Omental fat pad (tissue), 4 donors: ENCODE measurements at places on chromosomes 13 and 19.
A peak's percentile ranks its signal among the peaks of the same experiment; 100 is the strongest.

GRCh38 chr13:26017196-26017921, 34.5 kb downstream of the SHISA2 start:
- DNase-seq = no peak

- no peak for DNase-seq
These were observed 45.5 kb upstream of the C13orf46 start for GRCh38 chr13:114019367-114019766.

DNA sequence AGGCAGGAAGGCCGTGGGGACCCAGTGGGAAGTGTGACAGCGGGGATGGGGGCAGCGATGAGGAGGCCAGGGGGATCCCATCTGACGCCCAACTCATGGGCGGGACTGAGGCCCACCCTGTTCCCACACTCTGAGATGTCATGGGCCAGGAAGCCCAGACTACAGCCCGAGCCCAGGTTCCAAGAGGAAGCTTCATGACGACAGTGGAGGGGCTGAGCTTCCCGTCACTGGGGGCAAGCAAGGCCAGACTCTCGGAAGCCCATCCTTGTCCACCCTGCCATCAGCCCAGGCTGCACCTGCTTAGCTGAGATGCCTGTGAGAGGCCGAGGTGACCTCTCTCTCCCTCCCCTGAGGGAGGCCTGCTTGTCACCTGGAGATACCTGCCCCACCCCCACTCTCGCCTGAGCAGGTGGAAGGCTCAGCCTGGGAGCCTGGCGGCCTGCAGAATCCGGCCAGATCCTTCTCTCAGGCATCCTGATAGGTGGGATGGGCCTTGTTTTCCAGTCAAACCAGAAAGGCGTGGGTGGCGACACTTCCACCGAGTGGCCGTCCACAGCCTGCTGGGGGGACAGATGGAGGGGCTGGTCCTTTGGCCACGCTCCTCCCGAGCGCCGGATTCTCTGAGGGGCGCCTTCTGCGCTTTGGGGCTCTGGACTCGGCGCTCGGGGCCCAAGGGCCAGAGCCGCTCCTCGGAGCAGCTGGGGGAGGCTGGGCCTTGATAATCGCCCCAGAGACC, 4.8 kb downstream of the ZBTB7A start:
- DNase-seq = no peak

DNA sequence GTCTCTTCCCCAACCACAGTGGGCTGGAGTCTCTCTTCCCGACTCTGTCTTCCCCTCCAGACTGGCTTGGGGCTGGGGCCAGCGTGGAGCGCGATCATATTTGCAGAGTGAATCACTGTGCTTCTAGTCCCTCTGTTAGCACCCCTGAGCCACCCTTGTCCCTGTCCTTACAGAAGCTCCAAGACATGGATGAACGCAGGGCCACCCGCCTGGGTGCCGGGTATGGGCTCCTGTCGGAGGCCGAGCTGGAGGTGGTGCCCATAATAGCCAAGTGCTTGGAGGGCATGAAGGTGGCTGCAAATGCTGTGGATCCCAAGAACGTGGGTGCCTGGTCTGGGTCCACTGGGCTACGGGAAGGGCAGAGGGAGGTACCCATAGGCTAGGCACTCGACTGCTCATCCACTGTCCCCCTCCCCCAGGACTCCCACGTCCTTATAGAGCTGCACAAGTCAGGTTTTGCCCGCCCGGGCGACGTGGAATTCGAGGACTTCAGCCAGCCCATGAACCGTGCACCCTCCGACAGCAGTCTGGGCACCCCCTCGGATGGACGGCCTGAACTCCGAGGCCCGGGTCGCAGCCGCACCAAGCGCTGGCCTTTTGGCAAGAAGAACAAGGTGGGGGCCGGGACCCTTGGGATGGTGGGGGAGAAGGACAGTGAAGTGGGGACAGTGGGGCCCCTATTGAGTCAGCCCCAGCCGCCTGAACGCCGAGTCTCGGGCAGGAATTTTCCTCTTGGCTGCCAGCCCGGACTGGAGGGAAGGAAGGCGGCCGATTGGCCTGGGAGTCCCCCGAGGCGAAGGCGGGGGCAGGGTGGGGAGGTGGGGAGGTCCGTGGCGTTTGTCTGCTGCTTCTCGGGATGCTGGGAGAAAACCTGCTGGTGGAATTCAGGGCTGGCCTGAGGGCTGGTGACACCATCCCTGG, 5.2 kb downstream of the TRIP10 start:
- no peak for DNase-seq

- no peak for DNase-seq
These were observed 445.6 kb downstream of the KCTD12 start for GRCh38 chr13:76440568-76440967.

DNA sequence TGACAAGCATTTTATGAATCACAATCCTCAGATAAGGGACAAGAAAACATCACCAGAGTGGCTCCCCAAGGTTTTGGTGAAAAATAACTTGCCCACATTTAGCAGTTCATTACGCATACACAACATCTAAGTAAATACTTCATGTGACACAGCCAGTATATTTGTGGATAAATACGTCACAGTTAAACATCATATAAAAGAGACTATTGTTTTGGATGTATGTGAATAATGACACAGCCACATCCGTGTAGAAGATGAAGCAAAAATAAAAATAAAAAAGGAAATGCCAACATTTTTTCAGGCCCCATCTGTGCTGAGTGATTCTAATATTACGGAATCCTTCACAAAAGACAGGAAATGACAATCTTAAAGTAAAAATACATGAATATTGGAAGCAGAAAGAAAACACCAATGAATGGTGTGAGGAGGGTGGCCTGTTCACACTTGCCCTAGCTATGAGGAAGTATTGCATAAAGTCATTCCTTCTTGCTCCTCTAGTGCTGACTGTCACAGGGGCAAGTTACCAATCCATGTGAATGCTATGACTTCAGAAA, 457.1 kb downstream of the KLF12 start:
- DNase-seq = no peak

DNA sequence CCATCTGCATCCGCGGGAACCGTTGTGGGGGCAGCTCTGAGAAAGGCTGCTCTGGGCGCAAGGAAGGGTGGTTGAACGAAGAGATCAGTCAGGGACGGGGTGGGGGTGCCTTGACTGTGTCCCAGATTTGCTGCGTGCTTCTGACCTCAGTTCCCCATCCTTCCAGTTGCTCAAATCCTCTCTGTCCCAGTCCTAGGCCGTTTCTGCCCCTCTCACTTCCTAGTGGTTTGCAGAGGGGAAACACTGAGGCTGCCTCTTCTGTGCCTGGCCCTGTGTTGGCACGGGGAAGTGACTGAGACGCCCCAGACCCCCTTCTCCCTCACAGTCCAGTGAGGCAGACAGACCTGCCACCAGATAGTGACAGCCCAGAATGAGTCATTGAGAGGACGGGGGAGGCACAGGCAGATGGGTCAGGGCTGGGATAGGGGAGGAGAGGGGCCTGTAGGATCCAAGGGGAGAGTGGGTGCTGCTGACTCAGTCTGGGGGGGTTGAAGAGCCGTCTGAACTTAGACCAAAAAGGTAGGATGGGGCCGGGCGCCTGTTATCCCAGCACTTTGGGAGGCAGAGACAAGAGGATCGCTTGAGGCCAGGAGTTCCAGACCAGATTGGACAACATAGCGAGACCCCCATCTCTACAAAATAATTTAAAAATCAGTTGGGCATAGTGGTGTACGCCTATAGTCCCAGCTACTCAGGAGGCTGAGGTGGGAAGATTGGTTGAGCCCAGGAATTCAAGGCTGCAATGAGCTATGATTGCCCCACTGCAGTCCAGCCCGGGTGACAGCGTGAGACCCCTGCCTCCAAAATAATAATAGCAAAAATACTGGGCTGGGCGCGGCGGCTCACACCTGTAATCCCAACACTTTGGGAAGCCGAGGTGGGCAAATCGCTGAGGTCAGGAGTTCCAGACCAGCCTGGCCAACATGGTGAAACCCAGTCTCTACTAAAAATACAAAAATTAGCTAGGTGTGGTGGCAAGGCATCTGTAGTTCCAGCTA, 26.5 kb downstream of the NUMBL start:
- peak; percentile 36 for DNase-seq
